ENCODE measurements at places on chromosomes 2 and 18.

DNA sequence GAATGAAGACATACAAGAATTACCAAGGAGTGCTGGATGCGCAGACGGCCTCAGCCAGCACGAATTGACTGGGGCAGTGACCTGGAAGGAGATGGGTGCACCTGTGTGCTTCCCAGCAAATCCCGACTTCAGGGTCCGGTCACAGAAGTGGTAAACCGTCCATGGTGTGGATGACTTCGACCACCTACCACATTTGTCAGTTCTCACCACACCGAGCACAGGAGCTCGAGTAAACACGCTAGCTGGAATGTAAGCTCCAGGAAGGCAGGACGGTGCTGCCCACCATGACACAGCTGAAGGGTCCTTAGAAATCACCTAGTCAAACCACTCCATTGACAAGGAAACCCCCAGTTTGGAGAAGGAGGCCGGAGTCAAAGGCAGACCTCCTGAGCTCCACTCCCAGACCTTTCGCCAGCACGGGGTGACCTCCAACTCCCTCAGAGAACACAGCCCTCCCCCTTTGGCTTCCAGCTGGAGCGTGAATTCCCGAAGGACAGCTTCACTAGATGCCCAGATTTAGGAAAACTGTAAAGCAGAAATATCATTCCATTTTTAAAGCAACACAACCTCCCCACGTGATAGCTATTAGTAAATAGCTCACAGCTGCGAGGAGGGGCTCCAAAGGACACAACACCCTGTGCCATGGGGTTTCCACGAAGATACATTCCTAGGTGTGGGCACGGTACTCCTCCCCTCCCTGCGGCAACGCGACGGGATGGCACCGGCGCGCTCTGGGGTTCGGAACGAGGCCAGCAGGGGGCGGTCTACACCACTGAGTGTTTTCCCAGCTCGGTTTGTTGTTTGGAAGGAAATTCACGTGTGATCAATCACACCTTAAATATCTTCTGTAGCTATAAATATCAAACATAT is 34.1 kb upstream of the GNAL start:
- no peak overlapping the region for H3K27ac ChIP-seq
- H3K4me1 ChIP-seq: peaks cover 6% of the 10 kb centered on the region
- no peak for DNase-seq
- peaks cover 8% of the 10 kb centered on the region for H3K27me3 ChIP-seq
- peak overlapping the region; percentile 28 for H3K4me3 ChIP-seq
- no peaks in the 10 kb centered on the region for H3K36me3 ChIP-seq

GRCh38 chr2:45329045-45329677 is 281.9 kb downstream of the SRBD1 start:
- H3K4me1 ChIP-seq: no peaks in the 10 kb centered on the region
- no peaks in the 10 kb centered on the region for H3K36me3 ChIP-seq
- no peaks in the 10 kb centered on the region for H3K27me3 ChIP-seq
- H3K4me3 ChIP-seq: no peak overlapping the region

DNA sequence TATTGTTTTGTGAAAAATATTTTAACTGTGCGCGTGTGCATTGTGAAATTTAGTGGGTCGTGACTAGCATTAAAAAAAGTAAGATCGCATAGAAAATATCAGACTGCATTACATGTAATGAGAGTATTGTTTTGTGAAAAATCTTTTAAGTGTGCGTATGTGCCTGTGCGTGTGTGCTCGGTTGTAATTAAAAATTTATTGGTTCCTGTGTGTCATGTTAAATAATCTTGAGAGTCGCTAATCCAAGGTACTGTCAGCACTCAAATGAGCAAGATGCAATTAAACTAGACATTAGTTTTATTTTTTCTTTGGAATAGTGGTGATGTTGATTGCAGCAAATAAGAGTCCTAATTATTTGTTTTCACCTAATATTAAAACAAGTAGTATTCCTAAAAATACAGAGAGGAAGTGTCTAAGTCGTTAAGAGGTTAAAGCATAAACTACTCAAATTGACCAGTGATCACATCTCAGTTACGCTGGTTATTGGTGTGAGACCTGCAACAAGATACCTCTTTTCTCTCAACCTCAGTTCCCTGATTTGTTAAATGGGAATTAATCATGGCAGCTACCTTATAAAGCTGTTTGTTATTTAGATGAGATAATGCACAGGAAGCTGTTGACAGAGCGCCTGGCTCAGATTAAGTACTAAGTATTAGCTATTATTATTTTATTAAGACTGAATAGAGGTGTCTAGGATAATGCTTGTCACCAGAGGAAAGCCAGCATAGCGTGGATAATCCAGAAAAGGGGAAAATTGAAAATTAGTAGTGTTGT is 1.9 kb downstream of the ZDBF2 start:
- H3K4me3 ChIP-seq: peak overlapping the region; percentile 87
- peaks cover 21% of the 10 kb centered on the region for H3K4me1 ChIP-seq
- peaks cover 4% of the 10 kb centered on the region for H3K27me3 ChIP-seq
- DNase-seq: no peak

DNA sequence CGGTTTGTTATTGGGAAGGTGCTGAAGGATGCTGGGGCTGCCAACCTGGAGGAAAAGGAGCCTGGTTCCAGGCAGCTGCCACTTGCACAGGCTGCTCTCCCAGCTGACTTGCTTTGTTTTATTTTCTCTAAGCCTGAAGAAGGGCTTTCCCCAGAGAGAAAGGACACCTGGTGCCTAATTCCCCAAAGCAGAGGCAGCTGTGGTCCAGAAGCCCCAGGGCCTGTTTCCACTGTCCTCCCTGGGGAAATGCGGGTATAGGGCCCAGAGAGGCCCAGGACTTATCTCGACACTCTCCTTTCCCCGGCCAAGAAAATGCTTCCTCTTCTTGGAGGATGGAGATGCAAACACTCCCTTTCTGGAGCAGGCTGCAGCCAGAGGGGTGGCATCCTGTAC is 30.1 kb downstream of the INO80C start:
- H3K27ac ChIP-seq: peak overlapping the region; percentile 9
- no peaks in the 10 kb centered on the region for H3K27me3 ChIP-seq
- H3K36me3 ChIP-seq: no peaks in the 10 kb centered on the region
- DNase-seq: no peak

- peaks cover 21% of the 10 kb centered on the region for H3K4me1 ChIP-seq
- H3K27ac ChIP-seq: peak within 1 kb of the TSS; percentile 84
- peaks cover 27% of the 10 kb centered on the region for H3K27me3 ChIP-seq
- peak; percentile 95 for DNase-seq
- no peaks in the 10 kb centered on the region for H3K36me3 ChIP-seq
- H3K4me3 ChIP-seq: peak within 1 kb of the TSS; percentile 61
Observed at GRCh38 chr2:24046930-24047702, at the start of gene WDCP. Gene WDCP (minus strand): TSS chr2:24047391. CDS start chr2:24039494, 7,897 bp downstream.

GRCh38 chr2:44420725-44421124 is 59.0 kb downstream of the CAMKMT start:
- no peak overlapping the region for H3K27ac ChIP-seq
- no peaks in the 10 kb centered on the region for H3K27me3 ChIP-seq
- H3K4me3 ChIP-seq: no peak overlapping the region
- DNase-seq: no peak

All from spleen (tissue), 13 donors.